Activated CD8-positive, alpha-beta memory T cell treated with anti-CD3 and anti-CD28 coated beads, Interleukin-2, amount 10 ng/mL, durations not matched to agents 7 days and 5 days (primary cell): ENCODE measurements at places on chromosomes 11 and 22. TPM values are rescaled to one million over a fixed set of nuclear protein-coding genes. Genes with fewer than 3 reads are reported as not detected.

Gene MN1
- total RNA-seq = 0.29 TPM

Gene MMP7
- not detected for total RNA-seq

Gene PARVA
- not detected for total RNA-seq

Gene ALDH3B1
- not detected for total RNA-seq

Gene DERL3
- total RNA-seq = 14.6 TPM

Gene MFRP
- not detected for total RNA-seq

Gene IGLL1
- 0.42 TPM for total RNA-seq

DNA sequence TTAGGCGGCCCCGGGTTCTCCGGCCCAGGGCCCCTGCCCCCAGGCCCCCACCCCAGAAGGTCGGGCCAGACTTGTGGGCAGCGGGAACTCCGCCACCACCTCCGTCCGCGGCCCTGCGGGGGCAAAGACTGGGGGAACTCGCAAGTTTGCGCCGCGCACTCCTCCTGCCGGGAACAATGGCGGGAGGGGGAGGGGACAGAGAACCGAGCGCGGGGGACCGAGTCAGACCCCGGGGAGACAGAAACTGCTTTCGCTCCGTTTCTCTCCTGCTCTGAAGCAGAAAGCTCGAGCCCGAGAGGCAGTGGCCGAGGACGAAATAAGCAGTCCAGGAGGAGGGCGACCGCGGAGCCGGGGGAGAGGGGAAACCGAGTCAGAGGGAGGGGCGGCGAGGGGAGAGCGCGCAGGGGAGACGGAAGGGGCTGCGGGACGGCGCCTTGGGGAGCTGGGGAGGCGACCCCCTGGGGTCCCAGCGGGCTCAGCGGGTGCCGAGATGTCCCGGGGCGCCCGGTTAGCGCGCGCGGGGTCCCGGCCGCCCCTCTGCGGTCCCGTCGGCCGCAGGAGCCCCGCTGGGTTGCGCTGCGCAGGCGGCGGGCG lies 555 bp downstream of the TP53I11 start:
- H3K36me3 ChIP-seq = no peaks in the 10 kb centered on the region
- H3K27ac ChIP-seq = no peak overlapping the region
- peaks cover 24% of the 10 kb centered on the region for H3K27me3 ChIP-seq

DNA sequence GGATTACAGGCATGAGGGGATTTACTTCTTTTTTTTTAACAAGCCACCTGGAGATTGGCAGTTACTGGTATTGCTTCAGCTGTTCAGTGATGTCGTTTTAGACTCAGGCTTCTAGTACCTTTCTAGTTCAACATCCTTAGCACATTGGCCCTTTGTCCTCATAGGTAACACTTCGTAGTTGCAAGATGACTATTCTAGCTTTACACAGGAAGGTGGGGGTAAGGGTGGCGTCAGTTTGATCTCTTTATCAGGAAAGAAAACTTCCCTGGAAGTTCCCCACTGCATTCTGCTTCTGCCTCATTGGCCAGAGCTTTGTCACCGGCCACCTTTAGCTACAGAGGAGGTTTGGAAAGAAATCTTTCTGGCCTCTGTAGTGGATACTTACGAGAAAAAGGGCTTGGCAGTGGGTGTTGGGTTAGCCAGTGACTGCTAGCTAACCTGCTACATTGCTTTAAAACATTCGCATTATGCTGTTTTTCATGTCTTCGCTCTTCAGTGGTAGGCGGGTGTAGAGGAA lies 40.7 kb downstream of the SFI1 start:
- peaks cover 62% of the 10 kb centered on the region for H3K4me1 ChIP-seq
- H3K27ac ChIP-seq = peak overlapping the region; percentile 95
- peaks cover 46% of the 10 kb centered on the region for H3K36me3 ChIP-seq
- no peaks in the 10 kb centered on the region for H3K27me3 ChIP-seq

DNA sequence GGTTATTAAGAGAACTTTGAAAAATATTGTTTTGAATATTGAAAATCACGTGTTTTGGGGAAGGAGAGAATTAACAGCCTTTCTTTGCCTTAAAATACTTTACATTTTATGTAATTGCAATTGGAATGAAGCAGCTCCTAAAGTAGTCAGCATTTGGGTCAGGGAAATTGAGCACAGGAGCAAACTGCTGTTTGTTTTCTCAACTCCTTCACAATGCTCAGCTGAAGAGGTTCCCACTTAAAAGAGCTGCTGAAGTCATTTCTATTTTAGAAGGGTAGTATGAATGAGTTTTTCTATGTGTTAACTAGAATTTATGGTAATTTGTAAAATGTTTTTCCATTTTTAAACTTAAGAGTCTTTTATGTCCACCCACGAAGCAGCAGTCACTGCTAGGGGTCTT lies 8.1 kb upstream of the UCP2 start:
- H3K27ac ChIP-seq = no peak overlapping the region
- H3K36me3 ChIP-seq = peaks cover 2% of the 10 kb centered on the region
- peaks cover 19% of the 10 kb centered on the region for H3K4me1 ChIP-seq
- H3K27me3 ChIP-seq = no peaks in the 10 kb centered on the region
- H3K4me3 ChIP-seq = no peak overlapping the region

- no peaks in the 10 kb centered on the region for H3K36me3 ChIP-seq
- peaks cover 2% of the 10 kb centered on the region for H3K27me3 ChIP-seq
- no peak for DNase-seq
- no peak overlapping the region for H3K4me3 ChIP-seq
- no peak overlapping the region for H3K27ac ChIP-seq
These were observed 388.7 kb downstream of the MIAT start for GRCh38 chr22:27046086-27046485.

- no peaks in the 10 kb centered on the region for H3K4me1 ChIP-seq
- no peak overlapping the region for H3K27ac ChIP-seq
- no peaks in the 10 kb centered on the region for H3K27me3 ChIP-seq
- H3K36me3 ChIP-seq = no peaks in the 10 kb centered on the region
- no peak for DNase-seq
These were observed 1516.9 kb downstream of the BRD1 start for GRCh38 chr22:48310740-48311139.

GRCh38 chr11:19952116-19952605 lies 208.1 kb downstream of the DBX1 start:
- H3K4me1 ChIP-seq = peaks cover 6% of the 10 kb centered on the region
- H3K36me3 ChIP-seq = no peaks in the 10 kb centered on the region
- peak overlapping the region; percentile 30 for H3K4me3 ChIP-seq

GRCh38 chr22:17968126-17968525 lies 56.2 kb downstream of the MICAL3 start:
- no peak overlapping the region for H3K27ac ChIP-seq
- no peak for DNase-seq
- H3K36me3 ChIP-seq = peaks cover 2% of the 10 kb centered on the region
- no peaks in the 10 kb centered on the region for H3K27me3 ChIP-seq
- peaks cover 6% of the 10 kb centered on the region for H3K4me1 ChIP-seq
- no peak overlapping the region for H3K4me3 ChIP-seq

- peaks cover 19% of the 10 kb centered on the region for H3K27me3 ChIP-seq
- no peaks in the 10 kb centered on the region for H3K36me3 ChIP-seq
- peaks cover 15% of the 10 kb centered on the region for H3K4me1 ChIP-seq
These were observed 28.6 kb upstream of the OR10G7 start for GRCh38 chr11:124069429-124070401.

- no peak for DNase-seq
- H3K27me3 ChIP-seq = peaks cover 71% of the 10 kb centered on the region
- H3K36me3 ChIP-seq = peaks cover 2% of the 10 kb centered on the region
- no peak overlapping the region for H3K4me3 ChIP-seq
- no peak overlapping the region for H3K27ac ChIP-seq
- H3K4me1 ChIP-seq = peaks cover 20% of the 10 kb centered on the region
These were observed 9.6 kb upstream of the ALKBH3 start for GRCh38 chr11:43871051-43871450.

DNA sequence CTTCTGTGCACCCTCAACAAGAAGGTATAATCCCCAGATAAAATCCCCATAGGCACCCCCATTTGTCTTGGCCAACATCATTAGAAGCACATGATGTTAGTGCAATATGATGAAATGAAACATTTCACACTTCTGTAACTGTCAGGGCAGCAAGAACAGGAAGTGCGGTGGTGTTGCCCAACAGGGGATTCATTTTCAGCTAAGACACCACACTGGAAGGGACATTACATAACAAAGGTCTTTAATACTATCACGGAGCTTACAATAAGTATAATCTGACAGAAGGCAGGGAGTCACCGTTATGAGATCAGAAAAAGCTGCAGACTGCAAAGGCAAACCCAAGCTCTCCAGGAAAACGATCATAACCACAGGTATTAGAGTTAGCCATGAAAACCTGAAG lies 2.0 kb downstream of the OR52W1 start:
- no peak overlapping the region for H3K4me3 ChIP-seq
- peaks cover 3% of the 10 kb centered on the region for H3K27me3 ChIP-seq
- no peak overlapping the region for H3K27ac ChIP-seq
- H3K4me1 ChIP-seq = peaks cover 50% of the 10 kb centered on the region
- DNase-seq = no peak
